ENCODE measurements at places on chromosomes 4 and X.

- DNase-seq: no peak
Measured at GRCh38 chr4:29581457-29581856, 1138.7 kb upstream of the PCDH7 start.

GRCh38 chr4:30720661-30721184 lies 554 bp downstream of the PCDH7 start:
- DNase-seq: no peak

DNA sequence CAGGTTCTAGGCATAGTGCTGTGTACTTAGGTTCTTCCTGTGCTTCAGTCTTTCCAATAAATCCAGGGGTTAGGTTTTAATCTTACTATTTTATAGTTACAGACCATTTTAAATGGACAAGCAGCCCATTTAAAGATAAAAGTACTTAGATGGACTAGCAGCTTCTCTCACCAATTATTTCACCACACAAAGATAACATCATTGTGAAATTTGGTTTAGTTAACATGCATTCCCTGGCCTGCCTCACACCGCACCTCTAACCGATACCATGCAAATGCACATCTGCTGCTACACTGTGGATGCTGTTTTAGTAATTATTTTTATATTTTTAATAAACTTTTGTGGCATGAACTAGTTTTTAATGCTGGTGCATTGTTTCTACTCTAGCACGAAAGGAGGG lies 252.6 kb downstream of the RAPGEF2 start:
- DNase-seq: no peak

DNA sequence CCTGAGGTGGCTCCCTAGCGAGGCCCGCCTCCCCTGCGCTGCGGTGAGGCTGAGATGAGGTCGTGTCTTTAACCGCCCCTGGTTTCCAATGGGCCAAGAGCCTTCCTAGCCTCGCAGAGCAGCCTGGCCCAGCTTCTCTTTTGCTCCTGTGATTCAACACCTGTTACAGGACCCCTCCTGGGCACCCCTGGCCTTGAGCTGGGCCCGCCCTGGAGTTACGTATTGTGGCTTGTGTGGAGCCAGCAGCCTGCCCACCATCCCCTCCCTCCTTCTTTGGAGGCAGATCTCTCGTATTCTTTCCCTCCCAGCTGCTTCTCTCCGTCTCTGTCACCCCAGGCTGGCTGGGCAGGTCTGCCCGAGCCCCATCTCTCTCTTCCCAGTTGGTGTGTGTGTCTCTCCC lies 19.3 kb upstream of the UBA1 start:
- no peak for DNase-seq

- DNase-seq: no peak
Measured at GRCh38 chr4:118989098-118990080, 100.7 kb downstream of the SYNPO2 start.

- DNase-seq: no peak
Measured at GRCh38 chrX:56397636-56398035, 165.5 kb downstream of the KLF8 start.
